ENCODE measurements at places on chromosomes 1 and 21.

GRCh38 chr1:155166471-155167165, 6.5 kb downstream of the KRTCAP2 start:
- DNase-seq, result no peak

GRCh38 chr1:43590388-43590925, 59.5 kb upstream of the KDM4A start:
- no peak for DNase-seq

- DNase-seq, result no peak
Observed at GRCh38 chr1:22935433-22935832, 37.2 kb downstream of the LACTBL1 start.

- DNase-seq, result no peak
Observed at GRCh38 chr1:166170075-166170474, 3.3 kb upstream of the FAM78B start.

DNA sequence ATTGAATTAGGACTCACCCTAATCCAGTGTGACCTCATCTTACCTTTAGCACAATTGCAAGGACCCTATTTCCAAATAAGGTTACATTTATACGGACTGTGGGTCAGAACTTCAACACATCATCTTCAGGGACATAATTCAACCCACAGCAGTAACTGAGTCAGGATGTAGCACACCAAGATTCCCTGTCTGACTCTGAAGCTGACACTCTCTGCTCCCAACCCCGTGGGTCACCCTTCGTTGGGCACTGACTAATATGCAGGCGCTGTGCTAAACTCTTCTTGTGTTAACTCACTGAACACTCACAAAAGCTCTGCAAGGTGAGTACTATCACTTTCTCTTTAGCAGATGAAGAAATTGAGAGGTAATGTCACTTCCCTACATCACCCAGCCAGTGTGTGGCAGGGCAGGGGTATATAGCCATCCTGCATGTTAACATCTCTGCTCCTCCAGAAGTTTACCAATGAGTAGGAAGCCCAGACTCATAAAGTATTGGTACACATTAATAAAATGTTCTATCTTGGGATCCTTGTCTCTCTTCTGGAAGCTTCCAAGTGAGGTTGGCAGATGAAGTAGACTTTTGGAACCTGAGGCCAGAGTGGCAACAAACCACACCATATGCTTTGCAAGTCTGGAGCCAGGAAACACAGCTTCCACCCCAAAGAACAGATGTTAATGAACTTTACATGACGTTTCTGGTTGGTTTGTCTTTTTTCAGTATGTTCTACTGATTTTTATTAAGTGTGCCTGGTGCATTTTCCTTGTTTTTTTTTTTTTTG, 139.2 kb upstream of the KLHDC7A start:
- DNase-seq, result peak; percentile 88

DNA sequence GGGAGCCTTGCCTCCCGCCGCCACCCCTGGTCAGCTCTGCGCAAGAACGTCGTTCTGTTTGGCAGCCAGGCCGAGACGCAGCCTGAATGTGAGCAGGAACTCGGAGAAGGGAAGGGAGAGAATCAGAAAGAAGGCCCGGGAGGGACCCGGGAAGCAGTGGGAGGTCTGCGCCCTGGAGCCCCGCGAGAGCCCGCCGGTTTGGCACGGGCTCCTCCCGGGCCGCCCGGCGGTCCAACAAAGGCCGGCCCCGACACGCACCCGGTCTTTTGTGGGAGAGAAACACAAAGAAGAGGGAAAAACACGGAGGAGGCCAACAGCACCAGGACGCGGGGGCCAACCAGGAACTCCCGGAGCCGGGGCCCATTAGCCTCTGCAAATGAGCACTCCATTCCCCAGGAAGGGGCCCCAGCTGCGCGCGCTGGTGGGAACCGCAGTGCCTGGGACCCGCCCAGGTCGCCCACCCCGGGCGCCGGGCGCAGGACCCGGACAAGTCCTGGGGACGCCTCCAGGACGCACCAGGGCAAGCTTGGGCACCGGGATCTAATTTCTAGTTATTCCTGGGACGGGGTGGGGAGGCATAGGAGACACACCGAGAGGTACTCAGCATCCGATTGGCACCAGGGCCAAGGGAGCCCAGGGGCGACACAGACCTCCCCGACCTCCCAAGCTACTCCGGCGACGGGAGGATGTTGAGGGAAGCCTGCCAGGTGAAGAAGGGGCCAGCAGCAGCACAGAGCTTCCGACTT, 2.7 kb upstream of the OLIG2 start:
- no peak for DNase-seq

DNA sequence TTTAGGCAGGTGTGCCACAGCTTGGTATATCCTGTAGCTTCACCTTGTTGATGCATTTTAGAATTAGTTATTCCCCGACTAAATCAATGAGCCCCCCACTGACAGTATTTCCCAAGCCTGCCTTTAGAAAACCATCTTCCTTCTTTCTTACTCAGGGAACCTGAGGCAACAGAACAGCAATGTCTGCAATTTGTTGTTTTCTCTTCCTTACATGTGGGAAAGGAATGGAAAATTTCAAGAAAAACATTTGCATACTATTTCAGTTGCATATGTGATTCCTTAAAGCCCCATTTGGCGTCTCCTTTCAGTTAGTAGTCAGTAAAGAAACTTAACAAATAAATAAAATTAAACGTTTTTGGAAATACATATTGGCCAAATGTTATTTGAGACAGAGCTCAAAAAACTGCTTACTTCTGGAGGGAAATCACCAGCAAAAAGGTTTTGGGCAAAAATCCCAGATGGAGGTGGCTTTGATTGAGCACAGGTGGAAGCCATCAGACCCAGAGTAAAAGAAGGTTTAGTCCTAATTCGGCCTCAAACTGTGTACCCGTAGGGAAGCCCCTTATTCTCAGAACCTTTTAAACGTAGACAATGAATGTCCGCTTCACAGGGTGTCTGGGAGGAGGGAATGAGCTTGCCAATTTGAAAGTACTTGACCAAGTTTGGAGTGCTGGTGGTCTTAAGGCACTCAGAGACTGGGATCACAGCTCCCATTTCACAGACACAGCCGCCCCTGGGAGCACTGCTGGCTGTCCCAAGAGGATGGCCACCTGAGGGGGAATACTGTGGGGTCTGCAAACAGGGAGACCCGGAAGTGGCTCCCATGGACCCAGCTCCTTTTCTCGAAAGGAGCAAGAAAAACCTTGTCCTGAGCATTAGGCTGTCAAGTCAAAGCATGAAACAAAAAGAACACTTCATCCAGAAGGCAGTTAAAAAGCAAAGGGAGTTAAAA, 9.4 kb downstream of the LHX4 start:
- DNase-seq, result no peak

GRCh38 chr1:27388337-27389005, 4.0 kb upstream of the GPR3 start:
- no peak for DNase-seq

GRCh38 chr1:8871539-8871935, 6.9 kb downstream of the ENO1 start:
- no peak for DNase-seq

GRCh38 chr1:231959225-231959884, 332.8 kb downstream of the DISC1 start:
- DNase-seq, result no peak

- DNase-seq, result no peak
Observed at GRCh38 chr1:215665215-215665614, 98.1 kb downstream of the KCTD3 start.

- no peak for DNase-seq
Observed at GRCh38 chr1:110006516-110006915, 22.0 kb downstream of the AHCYL1 start.

DNA sequence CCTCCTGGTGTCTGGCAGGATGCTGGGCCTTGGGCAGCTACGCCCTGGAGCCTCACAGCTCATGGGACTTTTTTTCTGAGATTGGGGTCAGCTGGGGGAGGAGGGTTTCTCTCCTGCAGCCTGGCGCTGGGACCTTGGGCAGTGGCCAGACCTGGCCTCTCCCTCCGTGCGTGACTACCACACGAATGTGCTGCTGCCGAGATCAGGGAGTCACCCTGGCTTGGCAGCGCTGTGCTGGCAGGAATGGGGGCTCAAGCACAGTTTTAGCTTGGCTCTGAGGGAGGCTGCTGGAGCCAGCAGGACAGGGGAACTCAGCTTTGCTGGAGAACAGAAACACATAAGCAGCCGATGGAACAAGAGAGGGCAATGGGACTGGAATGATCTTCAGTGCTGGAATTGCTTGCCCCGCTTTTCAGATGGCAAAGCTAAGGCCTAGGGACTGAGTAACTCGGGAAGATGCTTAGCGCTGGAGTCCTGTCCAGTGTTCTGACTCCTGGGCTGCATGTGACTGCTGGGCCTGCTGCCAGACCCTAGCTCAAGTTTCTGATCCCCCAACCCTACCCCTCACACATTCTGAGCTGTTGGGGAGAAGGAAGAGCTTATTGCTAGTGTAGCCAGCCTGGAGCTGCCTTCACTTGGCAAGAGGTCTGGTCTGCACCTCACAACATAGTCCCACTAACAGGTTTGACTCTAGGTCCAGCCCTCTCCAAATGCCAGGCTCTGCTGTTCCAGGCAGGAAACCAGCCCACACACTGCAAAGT, 69.9 kb downstream of the NAV1 start:
- DNase-seq, result no peak

- no peak for DNase-seq
Observed at GRCh38 chr1:113714606-113715269, 44.5 kb downstream of the PHTF1 start.

DNA sequence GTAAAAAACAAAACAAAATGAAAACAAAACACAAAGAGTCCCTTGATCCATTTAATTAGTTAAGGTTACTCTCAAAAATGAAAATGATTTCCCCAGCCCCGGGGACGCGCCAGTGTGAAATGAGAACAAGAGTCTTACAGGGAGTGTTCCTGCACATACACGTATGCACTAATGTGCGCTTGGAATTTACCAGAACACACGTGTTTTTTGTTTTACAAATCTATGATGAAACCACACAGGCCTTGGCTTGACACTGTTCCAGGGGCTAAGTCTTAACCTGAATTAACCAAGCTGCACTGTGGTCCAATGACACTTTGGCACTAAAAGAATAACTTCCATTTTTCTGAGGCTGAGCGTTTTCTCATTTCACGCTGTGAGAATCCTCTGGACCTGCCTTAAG, 63.7 kb downstream of the SLC45A1 start:
- no peak for DNase-seq

DNA sequence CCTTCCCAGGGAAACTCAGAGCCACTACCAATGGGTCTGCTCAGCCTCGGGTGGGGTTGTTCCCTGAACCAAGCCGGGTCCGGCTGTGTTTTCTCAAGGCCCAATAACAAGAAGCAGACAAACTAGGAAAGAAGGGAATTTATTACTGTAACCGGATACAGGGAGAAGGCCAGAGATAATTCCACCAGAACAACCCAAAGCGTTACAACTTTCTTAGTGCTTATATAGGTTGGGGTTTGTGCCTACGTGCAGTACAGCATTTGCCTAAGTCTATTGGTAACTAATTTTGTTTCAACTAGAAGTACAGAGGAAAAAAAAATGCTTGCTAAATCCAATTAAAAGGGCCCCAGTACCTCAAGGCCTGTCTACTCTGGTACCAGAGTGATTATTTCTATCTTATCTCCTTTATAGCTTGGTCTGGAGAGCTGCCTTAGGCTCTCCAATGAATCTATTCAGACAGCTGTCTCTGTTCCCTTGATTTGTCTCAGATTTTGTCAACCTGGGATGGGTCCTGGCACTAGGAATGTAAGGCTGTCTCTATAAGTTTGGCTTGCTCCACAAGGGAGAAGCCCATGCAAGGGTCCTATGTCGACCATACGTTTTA, 57.3 kb upstream of the CCDC190 start:
- DNase-seq, result no peak

DNA sequence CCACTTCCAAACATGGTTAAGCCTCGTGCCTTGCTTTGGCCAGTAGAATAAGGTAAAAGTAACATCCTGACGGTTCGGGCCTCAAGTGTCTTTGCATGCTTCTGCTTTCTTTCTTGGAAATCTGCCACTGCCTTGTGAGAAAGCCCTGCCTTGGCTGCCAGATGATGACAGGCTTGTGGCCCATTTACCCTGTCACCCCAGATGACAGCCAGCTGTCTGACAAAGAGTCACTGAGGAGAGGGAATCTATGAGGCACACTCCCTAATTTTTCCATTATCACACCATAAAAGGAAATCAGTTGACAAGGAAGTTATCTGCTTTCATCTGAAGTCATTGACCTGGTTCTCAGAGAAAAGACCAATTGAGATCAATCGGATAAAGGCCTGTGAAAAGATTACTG, 199.8 kb downstream of the USH2A start:
- DNase-seq, result no peak

DNA sequence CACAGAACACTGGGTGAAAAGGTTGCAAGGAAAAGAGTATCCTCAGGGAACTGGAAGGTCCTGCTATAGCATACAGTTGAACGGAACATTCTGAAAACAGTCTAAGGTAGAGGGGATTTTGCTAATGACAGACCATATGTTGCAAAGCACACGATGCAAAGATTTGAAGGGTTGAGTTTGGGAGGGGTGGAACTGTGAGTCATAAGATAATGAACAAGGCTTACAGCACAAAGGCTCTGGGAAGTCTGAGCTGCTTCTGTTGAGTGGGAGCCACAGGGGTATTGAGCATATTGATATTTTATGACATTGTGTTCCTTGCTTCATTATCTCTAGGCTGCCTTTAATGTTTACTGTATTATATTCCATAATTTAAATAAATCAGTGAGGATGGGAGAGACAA, 104.9 kb downstream of the PLPPR4 start:
- no peak for DNase-seq

DNA sequence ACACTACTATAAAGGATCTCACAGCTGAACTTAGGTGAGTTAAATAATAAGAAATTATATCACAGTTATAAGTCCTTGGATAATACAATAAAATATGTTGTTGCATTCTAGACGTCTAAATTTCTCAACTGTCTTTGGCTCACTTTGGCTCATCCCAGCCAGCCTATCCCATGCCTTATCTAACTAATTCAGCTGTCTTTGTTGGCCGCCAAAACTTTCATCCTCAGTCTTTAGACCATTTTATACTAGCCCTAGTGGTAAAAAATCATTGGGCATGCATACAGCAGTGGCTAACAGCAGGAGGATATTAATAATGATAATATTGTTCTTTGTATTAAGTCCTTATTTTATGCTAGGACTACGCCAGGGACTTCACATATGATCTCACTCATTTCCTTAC, 59.3 kb downstream of the CCDC18 start:
- no peak for DNase-seq

DNA sequence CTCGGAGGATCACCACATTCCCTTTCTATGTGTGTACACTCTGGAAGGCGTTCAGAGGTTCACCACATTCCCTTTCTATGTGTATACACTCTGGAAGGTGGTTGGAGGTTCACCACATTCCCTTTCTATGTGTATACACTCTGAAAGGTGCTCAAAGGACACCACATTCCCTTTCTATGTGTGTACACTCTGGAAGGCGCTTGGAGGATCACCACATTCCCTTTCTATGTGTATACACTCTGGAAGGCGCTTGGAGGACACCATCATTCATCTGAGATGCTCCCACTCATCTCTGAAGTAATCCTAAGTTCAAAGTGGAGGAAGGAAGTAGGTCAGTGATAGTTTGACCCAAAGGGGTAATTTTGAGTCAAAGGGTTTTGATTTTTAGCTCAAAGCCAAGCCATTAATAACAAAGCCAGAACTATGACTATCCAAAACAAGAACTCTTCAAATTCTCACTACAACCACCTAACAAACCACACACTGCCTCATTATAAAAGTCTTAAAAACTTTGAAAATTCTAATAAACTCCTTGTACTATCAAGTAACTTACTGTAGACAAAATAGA, 32.9 kb downstream of the NRIP1 start:
- DNase-seq, result no peak

- DNase-seq, result no peak
Observed at GRCh38 chr1:81506699-81507098, 294.0 kb upstream of the ADGRL2 start.

Data from NCI-H1694 treated with DMSO at 0.1 percent for 48 hours (cell line).